ENCODE measurements at places on chromosomes 12 and 14.
A peak's percentile ranks its signal among the peaks of the same experiment; 100 is the strongest.

GRCh38 chr12:6322969-6323339, 12.5 kb downstream of the PLEKHG6 start:
- peaks cover 61% of the 10 kb centered on the region for H3K4me1 ChIP-seq
- no peaks in the 10 kb centered on the region for H3K27me3 ChIP-seq
- DNase-seq = no peak
- no peak overlapping the region for H3K4me3 ChIP-seq

DNA sequence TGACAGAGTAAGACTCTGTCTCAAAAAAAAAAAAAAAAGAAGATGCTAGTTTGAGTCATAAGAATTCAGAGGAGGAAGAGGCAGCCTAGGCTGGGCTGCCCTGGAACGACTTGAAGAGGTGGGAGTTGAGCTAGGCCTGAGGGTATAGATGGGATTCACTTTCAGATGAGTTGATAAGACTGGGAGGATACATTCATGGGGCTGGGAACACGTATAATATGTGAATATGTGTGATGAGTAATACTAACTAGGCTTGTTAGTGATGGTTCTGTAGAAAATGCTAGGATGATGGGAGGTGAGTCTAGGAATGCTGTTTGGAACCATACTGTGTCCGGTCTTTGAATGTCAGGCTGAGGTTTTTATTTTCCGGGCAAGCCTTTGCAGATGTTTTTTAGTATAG, 9.0 kb downstream of the PLEKHA5 start:
- H3K27ac ChIP-seq = no peak overlapping the region
- peaks cover 16% of the 10 kb centered on the region for H3K4me1 ChIP-seq
- H3K36me3 ChIP-seq = no peaks in the 10 kb centered on the region
- no peak for DNase-seq

- no peak overlapping the region for H3K27ac ChIP-seq
- H3K4me3 ChIP-seq = no peak overlapping the region
- no peaks in the 10 kb centered on the region for H3K36me3 ChIP-seq
These were observed 266.7 kb downstream of the ALG10 start for GRCh38 chr12:34288963-34289345.

DNA sequence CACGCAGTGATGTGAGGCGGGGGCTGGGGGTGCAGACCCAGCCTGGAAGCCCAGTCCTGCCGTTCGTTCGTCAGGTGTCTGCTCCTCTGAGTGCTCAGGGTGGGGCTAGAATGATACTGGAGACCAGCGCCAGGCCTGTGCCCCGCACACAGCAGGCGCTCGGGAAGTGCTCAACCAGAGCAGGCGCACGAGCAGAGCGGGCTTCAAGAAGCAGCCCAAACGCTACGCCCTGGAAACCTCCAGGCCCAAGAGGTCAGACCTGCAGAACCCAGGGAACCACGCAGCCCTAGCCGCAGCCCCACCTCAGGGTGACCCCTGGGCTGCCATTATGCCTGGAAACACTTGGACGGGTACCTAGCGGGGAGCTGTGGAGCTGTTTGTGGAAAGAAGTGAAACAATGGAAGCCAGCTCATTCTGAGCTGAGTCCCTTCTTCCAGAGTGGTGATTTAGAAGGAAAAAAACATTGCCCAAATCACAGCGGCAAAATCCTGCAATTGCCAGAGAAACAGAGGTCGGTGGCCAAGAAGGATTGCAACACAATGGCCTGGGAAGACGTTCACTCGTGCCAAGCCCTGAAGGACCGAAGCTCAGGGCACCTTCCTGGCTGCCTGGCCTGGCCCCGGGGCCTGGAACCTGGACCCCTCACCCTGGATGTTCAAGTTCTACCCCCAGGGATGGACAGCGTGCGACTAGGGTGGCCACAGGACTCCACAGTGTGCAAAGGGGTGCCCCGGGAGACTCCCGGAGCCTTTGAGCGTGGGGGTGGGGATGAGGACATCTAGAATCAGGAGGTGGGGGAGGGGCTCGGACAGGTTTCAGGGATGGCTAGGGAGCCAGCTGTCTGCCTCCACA, 40.4 kb upstream of the DIO3 start:
- peak; percentile 54 for DNase-seq
- no peaks in the 10 kb centered on the region for H3K4me1 ChIP-seq
- no peak overlapping the region for H3K27ac ChIP-seq
- no peaks in the 10 kb centered on the region for H3K36me3 ChIP-seq
- H3K27me3 ChIP-seq = no peaks in the 10 kb centered on the region

- H3K36me3 ChIP-seq = no peaks in the 10 kb centered on the region
- DNase-seq = no peak
- peaks cover 20% of the 10 kb centered on the region for H3K4me1 ChIP-seq
- no peak overlapping the region for H3K4me3 ChIP-seq
- no peak overlapping the region for H3K27ac ChIP-seq
These were observed 135.0 kb downstream of the ANO6 start for GRCh38 chr12:45350861-45351260.

DNA sequence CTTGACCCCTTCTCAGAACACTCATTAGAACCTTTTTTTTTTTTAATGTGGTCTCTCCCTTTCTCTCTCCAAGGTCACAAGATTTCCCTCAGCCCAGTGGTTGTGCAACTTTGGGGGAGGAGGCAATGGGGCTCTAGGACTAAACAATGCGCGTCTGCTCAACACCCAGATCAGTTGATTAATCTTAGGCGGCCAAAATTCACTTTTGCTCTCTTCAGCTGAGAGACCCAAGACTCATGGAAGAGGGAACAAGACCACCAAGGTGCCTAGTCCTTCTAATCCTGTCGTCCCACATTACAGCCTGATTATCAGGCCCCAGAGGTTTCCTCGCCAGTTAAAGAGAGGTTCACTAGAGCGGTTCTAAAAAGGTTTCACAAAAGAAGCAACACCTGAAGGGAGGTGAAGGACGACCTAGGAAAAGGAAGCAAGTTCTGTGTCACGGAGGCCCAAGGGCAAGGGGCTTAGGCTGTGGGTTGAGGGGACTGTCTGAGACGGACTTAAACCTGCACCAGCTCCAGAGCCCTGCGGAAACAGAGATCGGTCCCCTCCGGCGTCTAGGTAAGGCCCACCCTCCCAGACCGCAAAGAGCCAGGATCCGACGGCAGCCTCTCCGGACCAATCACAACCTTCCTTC, 824 bp upstream of the TARBP2 start:
- H3K36me3 ChIP-seq = no peaks in the 10 kb centered on the region
- peak overlapping the region; percentile 99 for H3K27ac ChIP-seq
- H3K27me3 ChIP-seq = no peaks in the 10 kb centered on the region
- H3K4me3 ChIP-seq = peak overlapping the region; percentile 57
- no peak for DNase-seq

DNA sequence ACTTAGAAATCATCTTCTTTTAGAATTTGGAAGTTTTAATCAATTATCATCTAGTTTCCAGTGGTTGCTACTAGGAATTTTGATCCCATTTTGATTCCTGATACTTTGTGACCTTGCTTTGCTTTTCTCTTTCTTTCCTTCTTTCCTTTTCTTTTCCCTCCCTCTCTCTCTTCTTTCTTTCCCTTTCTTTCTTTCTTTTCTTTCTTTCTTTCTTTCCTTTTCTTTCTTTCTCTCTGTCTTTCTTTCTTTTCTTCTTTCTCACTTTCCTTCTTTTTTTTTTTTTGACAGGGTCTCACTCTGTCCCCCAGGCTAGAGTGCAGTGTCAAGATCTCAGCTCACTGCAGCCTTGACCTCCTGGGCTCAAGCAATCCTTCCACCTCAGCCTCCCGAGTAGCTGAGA, 81.5 kb upstream of the OSBPL8 start:
- H3K4me1 ChIP-seq = no peaks in the 10 kb centered on the region
- no peaks in the 10 kb centered on the region for H3K27me3 ChIP-seq
- H3K27ac ChIP-seq = no peak overlapping the region
- DNase-seq = no peak

All from adrenal gland (tissue), 19 donors.